ENCODE measurements at places on chromosomes 7 and 10. TPM values are rescaled to one million over a fixed set of nuclear protein-coding genes. Genes with fewer than 3 reads are reported as not detected.

The C10orf105 gene
- not detected for total RNA-seq

The CLRN3 gene
- not detected for total RNA-seq

The MUC12 gene
- 2.5 TPM for total RNA-seq

The FOXK1 gene
- total RNA-seq = 51.8 TPM

GRCh38 chr7:1466524-1467271 is 7.4 kb upstream of the MICALL2 start:
- H3K36me3 ChIP-seq = no peaks in the 10 kb centered on the region
- H3K27me3 ChIP-seq = no peaks in the 10 kb centered on the region
- peak; percentile 42 for DNase-seq
- no peak overlapping the region for H3K4me3 ChIP-seq
- H3K4me1 ChIP-seq = peaks cover 7% of the 10 kb centered on the region

DNA sequence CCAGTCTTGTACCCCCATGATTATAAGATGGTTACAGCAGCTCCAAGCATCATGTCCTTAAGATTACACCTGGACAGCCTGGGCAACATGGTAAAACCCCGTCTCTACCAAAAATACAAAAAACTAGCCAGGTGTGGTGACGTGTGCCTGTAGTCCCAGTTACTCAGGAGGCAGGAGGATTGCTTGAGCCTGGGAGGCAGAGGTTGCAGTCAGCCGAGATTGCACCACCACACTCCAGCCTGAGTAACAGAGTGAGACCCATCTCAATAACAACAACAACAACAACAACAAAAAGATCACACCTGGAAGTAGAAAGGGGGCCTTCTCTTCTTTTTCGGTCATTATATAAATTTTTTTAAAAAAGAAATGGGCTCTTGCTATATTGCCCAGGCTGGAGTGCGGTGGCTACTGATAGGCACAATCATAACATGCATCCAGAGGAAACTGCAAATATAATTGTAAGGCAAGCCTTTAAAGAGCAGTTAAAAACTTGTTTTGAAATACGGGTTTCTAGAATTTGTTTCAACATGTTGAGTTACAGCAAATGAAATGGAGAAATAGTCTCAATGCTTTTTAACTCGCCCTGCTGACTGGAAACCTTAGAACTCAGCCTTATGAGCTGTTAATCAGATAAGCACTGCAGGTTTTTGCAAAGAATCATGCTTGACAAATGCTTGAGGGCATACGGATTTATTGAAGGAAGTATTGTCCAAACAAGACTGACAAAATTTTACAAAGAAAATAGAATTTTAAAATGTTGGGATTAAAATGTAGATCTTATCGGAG is 4.7 kb upstream of the ENTPD7 start:
- H3K36me3 ChIP-seq = no peaks in the 10 kb centered on the region
- H3K4me3 ChIP-seq = no peak overlapping the region
- H3K27ac ChIP-seq = no peak overlapping the region

DNA sequence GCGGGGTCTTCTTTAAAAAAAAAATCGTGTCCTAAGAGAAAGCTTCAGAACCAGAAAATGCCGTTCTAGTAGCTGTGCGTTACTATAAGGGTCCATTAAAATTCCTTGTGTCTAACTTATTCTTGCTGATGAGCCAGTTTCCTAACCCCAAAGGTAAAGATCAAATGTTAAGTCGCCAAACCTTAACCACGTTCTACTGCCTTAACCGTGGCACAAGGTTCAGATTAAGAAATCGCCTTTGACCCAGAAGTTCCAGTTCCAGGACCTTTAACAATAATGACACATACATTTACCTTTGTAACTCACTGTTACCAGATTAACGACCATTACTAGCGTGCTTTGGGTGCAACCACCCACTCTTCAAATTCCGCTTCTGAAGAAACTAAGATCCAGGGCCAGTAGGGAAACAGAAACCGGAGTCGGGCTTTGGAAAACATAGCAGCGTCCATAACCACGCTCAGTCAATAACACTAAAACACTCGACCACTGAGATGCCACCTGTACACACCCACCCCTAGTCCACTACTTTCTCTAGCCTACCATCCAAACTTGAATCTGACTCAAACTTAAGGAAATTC is 620 bp downstream of the BET1 start:
- peaks cover 2% of the 10 kb centered on the region for H3K27me3 ChIP-seq
- H3K27ac ChIP-seq = peak overlapping the region; percentile 95
- H3K4me1 ChIP-seq = peaks cover 10% of the 10 kb centered on the region
- peak overlapping the region; percentile 97 for H3K4me3 ChIP-seq
- peak; percentile 26 for DNase-seq

GRCh38 chr7:138590154-138590553 is 111.0 kb downstream of the SVOPL start:
- H3K27ac ChIP-seq = no peak overlapping the region
- no peaks in the 10 kb centered on the region for H3K4me1 ChIP-seq

DNA sequence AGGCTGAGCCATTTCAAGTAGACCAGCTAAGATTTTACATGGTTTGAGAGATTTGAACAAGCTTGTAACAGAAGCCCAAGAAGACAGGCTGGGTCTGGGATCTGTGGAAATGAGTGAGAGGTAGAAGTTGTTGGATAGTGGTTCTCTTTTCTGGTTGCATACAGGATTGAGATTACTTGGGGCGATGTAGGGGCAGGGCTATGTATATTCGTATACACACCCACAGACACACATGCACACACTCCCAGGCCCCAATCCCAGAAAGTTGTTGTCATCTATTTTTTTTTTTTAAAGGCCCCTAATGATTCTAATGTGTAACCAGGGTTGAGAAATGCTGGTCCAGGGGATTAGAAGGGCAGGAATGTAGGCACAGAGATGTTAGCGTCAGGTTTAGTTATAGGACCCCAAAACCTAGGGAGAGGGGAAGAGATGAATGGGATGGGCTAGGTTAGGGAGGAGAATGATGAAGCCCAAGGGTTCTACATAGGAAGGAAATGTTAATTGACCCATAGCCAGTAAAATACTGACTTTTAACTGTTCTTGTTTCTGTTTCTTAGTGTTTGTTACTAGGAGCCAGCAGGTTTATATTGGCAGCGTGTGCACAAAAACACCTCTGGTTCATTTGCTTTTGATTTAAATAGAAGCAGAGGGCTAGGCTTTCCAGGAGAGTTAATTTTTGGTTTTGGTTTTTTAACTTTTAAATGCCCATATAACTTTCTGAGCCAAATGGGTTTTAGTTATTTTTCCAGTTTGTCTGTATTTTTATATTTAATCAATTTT is 7.8 kb downstream of the TAX1BP1 start:
- no peak overlapping the region for H3K27ac ChIP-seq
- no peak overlapping the region for H3K4me3 ChIP-seq
- H3K4me1 ChIP-seq = peaks cover 6% of the 10 kb centered on the region
- DNase-seq = no peak
- H3K27me3 ChIP-seq = no peaks in the 10 kb centered on the region

GRCh38 chr10:24393201-24393600 is 184.3 kb downstream of the KIAA1217 start:
- H3K4me3 ChIP-seq = no peak overlapping the region
- no peaks in the 10 kb centered on the region for H3K27me3 ChIP-seq
- DNase-seq = no peak
- no peaks in the 10 kb centered on the region for H3K4me1 ChIP-seq
- no peak overlapping the region for H3K27ac ChIP-seq

DNA sequence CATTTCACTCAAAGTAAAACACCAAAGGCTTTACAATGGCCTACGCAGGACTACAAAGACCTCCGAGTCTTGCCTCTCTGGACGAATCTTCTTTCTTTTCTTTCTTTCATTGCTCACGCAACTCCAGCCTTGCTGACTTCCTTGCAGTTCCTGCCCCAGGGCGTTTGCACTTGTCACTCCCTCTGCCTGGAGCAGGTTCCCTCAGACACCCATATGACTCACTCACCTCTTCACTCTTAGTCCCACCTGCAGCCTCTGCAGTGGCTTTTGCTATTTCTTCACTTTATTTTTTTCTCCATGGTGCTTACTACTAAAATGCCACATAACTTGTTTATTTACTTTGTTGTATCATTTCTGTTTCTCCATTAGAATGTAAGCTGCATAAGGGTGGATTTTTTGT is 33.1 kb downstream of the GHRHR start:
- no peak overlapping the region for H3K27ac ChIP-seq
- no peak for DNase-seq
- no peaks in the 10 kb centered on the region for H3K27me3 ChIP-seq
- peaks cover 22% of the 10 kb centered on the region for H3K4me1 ChIP-seq
- H3K4me3 ChIP-seq = no peak overlapping the region
- no peaks in the 10 kb centered on the region for H3K36me3 ChIP-seq

DNA sequence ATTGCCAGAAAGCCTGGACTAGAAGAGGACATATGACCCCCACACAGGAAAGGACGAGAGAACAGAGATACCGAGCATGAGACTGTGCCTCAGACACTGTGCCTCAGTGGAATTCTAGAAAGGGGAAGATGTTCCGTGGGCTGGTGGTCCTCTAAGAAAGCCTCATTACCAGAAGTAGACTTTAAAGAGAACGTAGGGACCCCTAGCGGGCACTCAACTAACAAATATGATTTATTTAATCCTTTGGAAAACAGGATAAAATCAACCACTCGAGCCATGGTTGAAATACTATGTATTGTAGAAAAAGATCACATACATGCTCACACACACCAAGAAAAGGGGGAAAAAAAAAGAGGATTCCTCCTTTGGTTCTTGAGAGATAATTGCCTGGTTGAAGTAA is 701.2 kb upstream of the SORCS1 start:
- H3K36me3 ChIP-seq = no peaks in the 10 kb centered on the region
- no peaks in the 10 kb centered on the region for H3K27me3 ChIP-seq
- H3K27ac ChIP-seq = no peak overlapping the region

DNA sequence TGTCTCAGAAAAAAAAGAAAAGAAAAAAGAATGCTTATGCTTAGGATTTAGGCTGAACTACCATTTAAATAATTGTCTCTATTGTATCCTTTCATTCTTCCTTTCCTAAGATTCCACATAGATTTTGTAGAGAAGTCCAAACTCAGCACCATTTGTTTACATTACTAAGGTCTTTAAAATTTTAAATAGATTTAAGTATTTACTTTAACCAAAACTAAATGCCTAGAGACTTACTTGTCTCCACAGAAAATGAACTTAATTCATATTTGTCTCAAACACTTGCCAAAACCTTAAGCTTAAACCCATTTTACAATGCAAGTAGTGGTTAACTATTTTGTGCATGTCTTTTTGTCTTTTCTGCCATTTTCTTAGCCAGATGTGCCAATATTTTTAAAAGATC is 54.1 kb upstream of the ABI1 start:
- H3K27ac ChIP-seq = no peak overlapping the region
- DNase-seq = peak; percentile 11
- H3K36me3 ChIP-seq = no peaks in the 10 kb centered on the region
- H3K4me3 ChIP-seq = no peak overlapping the region
- H3K4me1 ChIP-seq = no peaks in the 10 kb centered on the region
- no peaks in the 10 kb centered on the region for H3K27me3 ChIP-seq

DNA sequence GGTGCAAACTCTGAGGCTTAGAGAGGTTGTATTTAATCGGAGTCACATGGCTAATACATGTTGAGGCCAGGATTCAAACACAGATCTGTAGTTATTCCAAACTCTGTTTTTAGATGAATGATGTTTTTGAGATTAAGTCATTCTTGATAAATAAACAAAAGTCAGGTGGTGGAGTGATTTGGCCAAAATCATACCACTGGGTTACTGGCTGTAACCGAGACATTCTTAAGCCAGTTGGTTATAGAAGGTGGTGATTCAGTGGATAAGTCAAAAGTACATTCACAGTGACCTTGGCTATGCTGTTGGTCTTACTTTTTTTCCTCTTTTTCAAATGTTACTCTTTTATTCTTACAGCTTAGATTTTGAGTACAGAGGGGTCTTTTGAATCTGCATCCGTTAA is 361.4 kb downstream of the KIF20B start:
- no peaks in the 10 kb centered on the region for H3K36me3 ChIP-seq
- peak; percentile 79 for DNase-seq
- H3K4me1 ChIP-seq = peaks cover 7% of the 10 kb centered on the region
- H3K27ac ChIP-seq = no peak overlapping the region

- DNase-seq = no peak
- no peak overlapping the region for H3K4me3 ChIP-seq
- H3K27me3 ChIP-seq = no peaks in the 10 kb centered on the region
- H3K36me3 ChIP-seq = no peaks in the 10 kb centered on the region
- H3K4me1 ChIP-seq = peaks cover 2% of the 10 kb centered on the region
- no peak overlapping the region for H3K27ac ChIP-seq
These were observed 23.3 kb downstream of the CLIP2 start for GRCh38 chr7:74312418-74313028.

DNA sequence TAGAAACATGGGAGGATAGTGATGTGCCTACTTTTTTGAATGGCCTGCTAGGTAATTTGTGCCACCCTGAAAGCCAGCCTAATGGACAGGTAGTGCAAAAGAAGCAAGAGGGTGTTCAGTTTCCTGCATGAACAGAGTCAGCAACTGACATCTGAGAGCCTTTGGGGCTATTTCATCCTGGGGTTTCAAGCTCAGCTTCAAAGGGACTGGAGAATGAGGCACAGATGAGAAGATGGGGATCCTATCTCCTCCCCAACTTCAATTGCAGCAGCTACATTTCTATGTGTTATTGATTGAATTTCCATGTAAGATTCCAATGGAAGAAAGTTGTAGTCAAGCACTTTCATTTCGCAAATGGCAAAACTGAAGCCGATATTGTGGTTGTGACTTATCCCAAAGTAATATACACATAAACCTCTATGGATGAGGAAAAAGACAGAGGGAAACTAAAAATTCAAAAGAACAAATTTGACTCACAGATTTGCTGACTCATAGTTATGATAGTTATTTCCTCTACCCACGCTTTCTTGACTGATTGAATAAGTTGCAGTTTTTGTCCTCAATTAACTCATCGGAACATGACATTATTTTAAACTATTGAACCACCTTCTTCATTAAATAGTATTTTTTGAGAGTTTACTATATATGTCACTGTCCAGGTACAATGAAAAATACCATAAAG is 42.6 kb upstream of the NRP1 start:
- H3K27me3 ChIP-seq = no peaks in the 10 kb centered on the region
- H3K4me3 ChIP-seq = peak overlapping the region; percentile 51
- peaks cover 22% of the 10 kb centered on the region for H3K4me1 ChIP-seq
- DNase-seq = peak; percentile 83
- no peaks in the 10 kb centered on the region for H3K36me3 ChIP-seq
- H3K27ac ChIP-seq = peak overlapping the region; percentile 67

DNA sequence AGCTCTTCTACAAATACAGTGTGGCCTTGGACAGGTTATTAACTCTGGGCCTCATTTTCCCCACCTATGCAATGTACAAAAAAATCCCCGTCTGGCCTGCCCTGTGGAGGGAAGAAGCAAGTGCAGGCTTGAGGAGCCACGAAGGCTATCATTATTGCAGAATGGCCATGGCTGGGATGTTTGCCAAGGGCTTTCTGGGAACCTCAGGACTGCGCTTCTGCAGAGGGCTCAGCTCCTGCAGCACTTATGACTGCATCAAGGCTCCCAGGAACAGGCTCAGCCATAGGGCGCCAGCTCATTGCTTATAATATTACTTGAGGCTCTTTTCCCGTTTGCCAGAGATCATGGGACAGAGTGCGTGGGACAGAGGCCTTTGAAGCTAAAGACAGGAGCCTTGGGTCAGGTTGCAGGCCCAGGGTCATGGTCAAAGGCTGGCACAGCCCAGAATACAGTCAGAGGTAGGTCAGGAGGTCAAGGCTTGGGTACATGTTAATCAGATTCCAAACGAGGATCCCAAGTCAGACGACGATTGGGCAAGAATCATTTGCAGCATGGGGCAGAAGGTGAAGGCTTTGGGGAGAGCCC is 20.6 kb upstream of the C10orf105 start:
- peak; percentile 26 for DNase-seq
- H3K4me1 ChIP-seq = no peaks in the 10 kb centered on the region
- no peaks in the 10 kb centered on the region for H3K36me3 ChIP-seq
- H3K27me3 ChIP-seq = no peaks in the 10 kb centered on the region
